ENCODE measurements at places on chromosomes 1 and 21.

- DNase-seq, result no peak
These were observed 41.6 kb downstream of the MFSD2A start for GRCh38 chr1:39996396-39997004.

DNA sequence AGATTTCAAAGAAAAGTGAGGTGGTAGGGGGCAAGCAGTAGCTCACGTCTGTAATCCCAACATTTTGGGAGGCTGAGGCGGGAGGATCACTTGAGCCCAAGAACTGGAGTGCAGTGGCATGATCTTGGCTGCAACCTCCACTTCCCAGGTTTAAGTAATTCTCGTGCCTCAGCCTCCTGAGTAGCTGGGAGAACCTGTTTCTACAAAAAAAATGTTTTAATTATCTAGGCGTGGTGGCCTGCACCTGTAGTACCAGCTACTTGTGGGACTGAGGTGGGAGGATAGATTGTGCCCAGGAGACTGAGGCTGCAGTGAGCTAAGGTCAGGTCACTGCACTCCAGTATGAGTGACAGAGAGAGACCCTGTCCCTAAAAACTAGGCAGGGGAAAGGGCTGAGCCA is 2.6 kb upstream of the TSPAN1 start:
- DNase-seq, result no peak

- DNase-seq, result no peak
These were observed 9.8 kb downstream of the RGS8 start for GRCh38 chr1:182674346-182675246.

DNA sequence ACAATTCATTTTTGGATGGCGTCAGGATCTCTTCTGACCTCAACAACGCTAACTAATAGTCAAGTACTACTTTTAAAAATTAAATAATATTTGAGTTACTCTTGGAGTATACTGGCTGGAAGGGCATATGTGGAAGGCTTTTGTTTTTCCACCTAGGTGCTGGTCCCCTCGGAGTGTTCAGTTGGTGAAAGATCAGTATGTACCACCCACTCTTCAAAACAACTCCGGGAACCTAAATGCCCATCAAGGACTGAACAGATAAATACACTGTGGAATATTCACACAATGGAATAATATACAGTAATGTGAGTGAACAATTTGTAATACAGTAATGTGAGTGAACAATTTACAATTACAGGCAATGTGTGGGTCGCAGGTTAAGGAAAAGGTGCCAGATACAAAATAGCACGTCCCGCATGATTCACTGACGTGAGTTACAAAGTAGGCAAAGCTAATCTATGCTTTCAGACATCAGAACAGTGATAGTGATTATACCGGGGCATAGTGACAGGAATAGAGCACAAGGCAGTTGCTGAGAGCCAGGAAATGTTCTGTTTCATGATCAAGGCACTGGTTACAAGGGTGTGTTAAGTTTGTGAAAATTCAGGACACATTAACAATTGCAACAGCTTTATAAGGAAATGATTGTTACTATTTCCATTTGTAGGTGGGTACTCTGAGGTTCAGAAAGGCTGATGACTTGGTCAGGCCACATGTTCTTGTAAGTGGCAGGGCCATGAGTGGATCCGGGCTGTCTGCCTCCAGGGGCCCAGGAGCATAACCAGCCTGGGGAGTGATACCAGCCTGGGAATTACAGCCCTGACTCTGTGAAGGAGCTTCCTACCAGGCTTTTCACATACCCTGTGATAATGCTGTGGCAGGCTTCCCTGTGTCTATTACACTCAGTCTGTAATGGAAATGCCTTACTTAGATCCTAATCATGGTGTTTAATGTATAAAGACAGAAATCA is 59.3 kb upstream of the ABCD3 start:
- no peak for DNase-seq

DNA sequence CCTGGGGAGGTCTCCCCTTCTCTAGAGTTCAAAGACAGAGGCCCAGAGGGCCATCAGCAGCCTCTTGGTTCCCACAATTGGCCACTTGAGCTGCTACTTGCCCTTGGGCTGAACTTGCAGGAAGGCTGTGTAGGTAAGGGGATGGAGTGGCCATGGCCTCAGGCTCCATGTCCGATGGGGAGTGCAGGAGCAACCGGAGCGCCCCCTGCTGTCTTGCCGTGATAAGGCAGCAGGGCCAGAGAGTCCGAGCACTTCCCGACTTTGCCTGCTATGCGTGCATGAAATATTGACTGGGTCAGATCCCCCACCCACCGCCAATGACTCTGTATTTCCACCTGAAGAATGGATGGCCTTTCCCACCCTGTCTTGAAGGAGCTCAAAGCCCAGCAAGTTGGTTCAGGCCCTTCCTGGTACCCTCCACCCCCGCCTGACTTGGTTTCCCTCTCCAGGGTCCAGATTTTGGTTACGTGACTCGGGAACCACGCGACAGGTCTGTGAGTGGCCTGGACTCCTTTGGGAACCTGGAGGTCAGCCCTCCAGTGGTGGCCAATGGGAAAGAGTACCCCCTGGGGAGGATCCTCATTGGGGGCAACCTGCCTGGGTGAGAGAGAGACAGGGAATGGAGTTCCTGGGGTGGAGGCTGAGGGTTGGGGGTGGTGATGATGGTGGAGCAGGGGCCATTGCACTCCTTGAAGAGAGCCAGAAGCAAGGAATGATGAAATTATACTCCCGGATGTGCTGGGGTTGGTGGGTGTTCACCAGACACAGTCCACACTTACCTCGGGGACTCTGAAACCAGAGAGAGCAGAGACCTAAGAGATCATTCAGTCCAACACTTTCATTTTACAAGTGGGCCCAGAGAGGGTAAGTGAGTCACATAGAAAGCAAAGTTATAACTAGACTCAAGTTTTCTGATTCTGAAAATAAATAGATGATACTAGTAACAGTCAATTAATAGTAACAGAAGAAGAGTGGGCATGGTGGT is 25.6 kb downstream of the PADI3 start:
- DNase-seq, result no peak

- DNase-seq, result no peak
These were observed 738 bp downstream of the GNPAT start for GRCh38 chr1:231241750-231242149.

DNA sequence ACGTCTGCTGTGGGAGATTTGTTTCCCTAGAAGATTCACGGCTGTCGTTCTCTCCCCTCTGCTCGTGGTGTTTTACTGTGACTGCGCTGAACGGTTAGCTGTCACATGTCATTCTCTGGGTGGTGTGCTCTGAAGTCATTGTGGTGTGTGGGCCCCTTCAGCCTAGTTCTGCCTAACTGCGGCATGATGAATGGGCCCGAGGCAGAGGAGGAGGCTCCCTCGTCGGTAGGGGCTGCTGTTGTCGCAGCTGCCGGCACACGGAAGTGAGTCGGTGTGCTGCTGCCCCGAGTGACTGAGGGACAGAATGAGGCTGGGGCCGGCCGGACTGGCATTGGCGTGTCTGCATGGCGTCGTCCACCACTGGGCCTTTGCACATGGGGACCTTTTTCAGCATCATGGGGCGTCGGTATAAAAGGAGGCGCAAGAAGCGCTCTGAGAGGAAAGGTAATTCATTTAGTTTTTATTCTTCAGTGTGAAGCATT is 77.9 kb downstream of the ADARB1 start:
- DNase-seq, result peak; percentile 54

- DNase-seq, result no peak
These were observed 204.8 kb downstream of the SMYD3 start for GRCh38 chr1:246302251-246302625.

DNA sequence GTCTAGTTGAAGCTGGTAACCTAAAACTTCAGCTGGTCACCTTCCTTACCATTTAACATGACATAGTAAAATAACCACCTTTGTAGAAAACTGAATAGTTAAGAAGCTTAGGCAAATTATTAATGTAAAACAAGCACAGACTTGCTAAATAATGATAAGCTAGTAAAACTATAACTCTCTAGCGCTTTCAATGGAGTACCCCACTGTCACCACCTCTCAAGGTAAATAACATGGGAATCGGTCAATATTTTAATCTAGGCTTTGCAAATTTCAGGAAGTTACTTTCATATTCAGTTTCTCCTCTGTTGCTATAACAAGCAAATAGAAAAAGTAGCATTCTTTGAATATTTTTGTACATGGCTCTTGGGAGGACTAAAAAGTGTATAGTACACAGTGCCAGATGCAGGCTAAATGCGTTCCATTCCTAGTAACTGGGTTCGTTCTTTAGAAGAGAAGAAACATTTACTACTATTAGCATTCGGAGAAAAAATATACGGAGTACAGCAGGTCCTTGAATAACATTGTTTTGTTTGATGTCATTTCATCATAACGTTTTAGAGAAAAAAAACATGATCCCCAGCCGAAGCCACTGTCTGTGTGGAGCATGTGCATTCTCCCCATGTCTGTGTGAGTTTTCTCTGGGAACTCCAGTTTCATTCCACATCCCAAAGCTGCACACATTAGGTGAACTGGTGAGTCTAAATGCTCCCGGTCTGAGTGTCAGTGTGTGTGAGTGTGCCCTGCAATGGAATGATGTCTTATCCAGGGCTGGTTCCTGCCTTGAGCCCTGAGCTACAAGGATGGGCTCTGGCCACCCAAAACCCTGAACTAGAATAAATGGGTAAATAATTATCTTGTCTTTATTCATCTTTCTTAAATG is 52.5 kb downstream of the EPRS1 start:
- DNase-seq, result no peak

DNA sequence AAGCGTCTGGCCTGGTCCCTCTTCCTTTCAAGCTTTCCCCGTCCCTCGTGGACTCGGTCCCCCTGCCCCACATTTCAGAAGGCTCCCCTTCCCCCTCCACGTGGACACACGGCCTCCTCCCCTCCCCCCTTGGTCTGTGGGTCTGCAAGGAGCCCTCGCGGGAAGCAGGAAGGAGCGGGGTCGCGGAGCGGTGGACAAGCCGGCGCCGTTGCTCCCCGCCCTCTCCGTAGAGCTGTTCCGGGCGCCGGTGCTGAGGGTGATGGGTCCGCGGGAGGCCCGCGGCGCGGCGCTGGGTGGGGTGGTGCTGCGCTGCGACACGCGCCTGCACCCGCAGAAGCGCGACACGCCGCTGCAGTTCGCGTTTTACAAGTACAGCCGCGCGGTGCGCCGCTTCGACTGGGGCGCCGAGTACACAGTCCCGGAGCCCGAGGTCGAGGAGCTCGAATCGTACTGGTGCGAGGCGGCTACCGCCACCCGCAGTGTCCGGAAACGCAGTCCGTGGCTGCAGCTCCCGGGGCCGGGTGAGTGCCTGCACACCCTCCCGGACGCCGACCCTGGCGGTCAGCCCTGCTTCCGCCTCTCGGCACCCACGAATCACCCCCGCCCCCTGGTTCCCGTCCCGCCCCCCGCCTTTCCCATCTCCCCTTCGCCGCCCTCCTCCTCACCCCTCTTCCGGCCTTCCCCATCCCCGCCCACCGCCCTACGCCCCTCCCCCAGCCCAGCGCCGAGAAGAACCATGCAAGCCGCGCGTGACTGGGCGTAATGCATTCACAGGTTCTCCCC is 5.3 kb downstream of the FCRLB start:
- DNase-seq, result peak; percentile 41

GRCh38 chr1:200857804-200858203 is 15.0 kb upstream of the GPR25 start:
- DNase-seq, result no peak

- DNase-seq, result no peak
These were observed 21.5 kb downstream of the WLS start for GRCh38 chr1:68210829-68211228.

DNA sequence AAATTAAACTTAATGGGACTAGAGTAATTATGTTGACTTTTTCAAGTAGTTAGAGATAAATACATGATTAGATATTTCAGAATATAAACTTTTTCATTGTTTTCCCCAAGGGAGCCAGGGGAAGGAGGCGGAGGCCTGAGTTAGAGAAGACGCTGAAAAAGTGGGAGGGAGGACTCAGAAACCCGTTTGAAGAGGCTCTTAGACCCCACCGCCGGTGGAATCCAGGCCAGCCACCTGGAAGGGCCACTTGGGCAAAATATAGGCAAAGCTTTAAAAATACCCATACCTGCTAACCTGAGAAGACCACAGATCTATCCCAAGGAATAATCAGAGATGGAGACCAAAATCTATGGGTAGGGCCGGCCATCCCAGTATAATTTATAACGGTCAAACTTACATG is 242.6 kb downstream of the PTPRU start:
- no peak for DNase-seq

DNA sequence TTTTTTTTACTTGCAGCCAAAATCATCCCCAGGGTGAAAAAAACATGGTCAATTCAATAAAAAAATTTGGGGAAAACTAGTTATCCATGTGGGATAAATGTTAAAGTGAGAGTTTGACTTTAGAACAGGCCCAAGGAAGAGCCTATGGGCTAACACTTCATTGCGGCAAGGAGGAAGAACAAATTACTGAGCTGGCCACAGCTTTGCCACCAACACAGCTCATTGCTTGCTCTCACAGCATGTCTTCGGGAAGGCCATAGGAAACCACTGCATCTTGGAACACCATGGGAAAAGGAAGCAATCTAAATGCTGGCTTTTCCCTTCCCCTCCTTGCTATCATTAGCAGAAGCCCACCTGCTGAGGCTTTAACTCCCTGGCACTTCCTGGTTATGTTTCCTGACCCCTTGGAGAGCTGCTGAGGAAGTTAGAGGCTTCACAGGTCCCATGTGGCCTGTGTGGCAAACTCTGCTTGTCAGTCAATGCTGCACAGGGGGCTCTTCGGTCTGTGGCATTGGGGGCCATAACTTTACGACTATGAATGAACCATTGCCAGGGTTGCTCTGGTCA is 86.0 kb downstream of the SLC25A24 start:
- no peak for DNase-seq

GRCh38 chr1:157785248-157785647 is 8.3 kb upstream of the FCRL2 start:
- no peak for DNase-seq

DNA sequence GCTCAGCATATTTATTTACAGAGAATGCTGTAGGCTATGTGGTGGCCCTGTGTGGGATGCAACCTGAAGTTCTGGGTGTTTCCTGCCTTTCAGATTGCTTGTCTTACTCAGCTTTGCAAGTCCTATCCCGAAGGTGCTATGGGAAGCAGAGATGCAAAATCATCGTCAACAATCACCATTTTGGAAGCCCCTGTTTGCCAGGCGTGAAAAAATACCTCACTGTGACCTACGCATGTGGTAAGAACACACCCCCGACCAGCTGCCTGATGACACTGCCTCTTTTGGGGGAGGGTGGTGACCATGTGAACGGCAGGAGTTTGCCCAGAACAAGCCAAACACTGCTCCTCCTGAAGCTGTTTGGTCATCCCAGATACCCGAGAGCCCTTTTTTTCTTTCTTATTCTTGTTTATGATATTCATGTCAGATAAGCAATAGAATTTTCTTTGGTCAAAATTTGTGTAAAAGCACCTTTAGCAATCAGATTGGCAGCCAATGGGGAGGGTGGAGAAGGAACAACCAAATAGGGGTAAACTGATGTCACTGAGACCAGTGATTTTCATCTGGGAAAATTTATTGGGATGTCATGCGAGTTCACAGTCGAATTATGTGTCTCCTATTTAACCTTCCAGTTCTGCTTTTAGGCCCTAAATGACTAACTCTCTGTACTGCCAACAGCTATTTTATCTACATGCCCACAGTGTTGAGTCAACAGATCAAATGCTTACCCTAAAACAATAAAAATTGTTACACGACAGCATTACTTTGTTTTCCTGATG is 82.6 kb downstream of the EVA1C start:
- no peak for DNase-seq

Measured in stimulated activated CD4-positive, alpha-beta T cell treated with anti-CD3 and anti-CD28 coated beads, Interleukin-1b, Interleukin-23, amount 100 ng/mL, for 24 hours (primary cell).